ENCODE measurements at places on chromosomes 11 and 22.

GRCh38 chr11:42840176-42840829 lies 471.5 kb upstream of the API5 start:
- no peak for DNase-seq

DNA sequence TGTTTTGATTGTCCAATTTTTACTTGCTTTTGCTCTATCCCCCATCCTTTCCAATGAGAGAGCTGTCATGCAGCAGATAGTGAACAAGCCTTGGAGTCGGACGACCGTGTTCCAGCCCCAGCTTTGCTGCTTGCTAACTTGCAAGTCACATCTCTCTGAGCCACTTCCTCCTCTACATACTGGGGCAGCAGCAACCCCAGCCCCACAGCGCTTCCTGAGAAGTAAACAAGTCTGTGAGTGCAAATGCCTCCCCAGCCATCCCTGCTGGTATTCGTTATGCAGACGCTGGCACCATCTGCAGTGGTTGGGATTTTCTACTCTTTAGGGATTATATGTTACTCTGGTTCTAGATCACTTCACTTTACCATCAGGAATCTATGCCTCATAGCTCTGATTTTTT lies 35.0 kb downstream of the TPBGL start:
- DNase-seq = peak; percentile 86

DNA sequence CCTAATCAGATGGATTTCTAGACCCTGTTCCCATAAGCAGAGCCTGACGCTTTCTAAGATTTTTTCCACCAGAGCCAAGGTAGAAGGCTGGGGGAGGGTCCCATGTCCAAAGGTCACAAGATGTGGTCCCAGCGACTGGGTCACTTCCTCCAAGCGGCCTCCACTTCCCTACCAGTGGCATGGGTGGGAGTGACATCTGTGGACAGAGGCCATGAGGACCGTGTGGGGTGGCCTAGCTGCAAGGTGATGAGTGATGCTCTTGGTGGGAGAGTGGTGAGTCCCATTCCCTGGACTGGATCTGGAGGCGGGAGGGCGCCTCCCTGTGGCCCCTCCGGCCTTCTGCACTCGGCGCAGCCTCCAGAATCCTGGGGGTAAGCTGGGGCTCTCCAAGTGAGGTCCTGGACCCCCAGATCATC lies 32.4 kb upstream of the PRR5 start:
- peak; percentile 54 for DNase-seq

- no peak for DNase-seq
Measured at GRCh38 chr11:17767301-17767885, 32.8 kb downstream of the KCNC1 start.

DNA sequence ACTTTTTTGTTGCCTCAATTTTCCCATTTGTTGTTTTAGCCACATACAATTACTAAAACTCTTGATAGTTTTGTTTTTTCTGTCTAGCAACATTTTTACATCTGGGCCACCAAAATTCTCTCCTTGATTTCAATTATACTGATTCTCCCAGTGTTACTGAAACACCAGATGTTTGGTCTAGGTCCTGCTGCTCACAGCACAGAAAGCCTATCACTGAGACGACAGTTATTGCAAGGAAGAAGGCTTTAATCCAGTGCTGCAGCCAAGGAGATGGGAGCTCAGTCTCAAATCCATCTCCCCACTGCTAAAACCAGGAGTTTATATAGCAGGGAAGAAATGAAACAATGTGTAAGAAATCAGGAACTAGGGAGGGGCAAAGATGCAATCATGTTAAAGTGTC lies 837.7 kb upstream of the CNTN5 start:
- no peak for DNase-seq

DNA sequence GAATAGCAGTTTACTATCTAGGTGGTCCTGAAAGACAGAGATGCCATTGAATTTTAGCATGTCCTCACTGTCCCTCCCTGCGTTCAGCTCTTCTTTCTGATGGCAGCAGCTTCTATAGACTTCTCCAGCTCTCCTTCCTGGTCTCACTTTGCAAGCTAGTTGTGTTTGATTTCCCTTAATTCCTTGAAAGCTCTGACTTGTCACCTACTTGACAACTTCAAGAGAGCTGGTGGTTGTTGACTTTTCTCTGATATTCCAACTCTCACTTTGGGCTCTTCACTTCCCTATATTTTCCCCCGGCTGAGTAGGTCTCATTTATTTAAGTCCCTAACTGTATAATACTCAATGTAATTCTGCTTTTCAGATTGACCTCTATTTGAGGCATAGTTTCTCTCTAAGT lies 1825.0 kb upstream of the RAG2 start:
- no peak for DNase-seq

GRCh38 chr11:6920702-6921101 lies at the start of gene OR2D3:
Gene OR2D3 (plus strand): TSS chr11:6921002. CDS start chr11:6921002, 0 bp downstream.
- DNase-seq = no peak

DNA sequence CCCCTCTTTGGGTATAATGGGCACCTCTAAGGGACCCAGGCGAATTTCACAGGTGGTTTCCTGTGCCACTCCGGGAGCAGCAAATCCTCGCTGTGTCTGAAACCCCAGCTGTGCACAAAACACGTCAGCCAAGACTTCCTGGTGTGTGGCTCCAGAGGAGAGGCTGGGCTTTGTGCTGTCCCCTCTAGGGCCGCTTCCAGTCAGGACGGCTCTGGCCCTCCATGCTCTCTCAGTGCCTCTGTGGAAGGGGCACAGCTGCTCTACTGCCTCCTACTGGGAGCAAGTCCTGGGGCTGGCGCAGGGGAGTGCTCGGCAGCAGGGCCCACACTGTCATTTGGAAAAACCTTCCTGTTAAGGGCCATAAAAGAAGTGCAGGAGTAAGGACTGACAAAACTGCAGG lies 23.7 kb upstream of the ARFGAP3 start:
- no peak for DNase-seq

Data from KBM-7 (cell line).